Activated naive CD4-positive, alpha-beta T cell treated with anti-CD3 and anti-CD28 coated beads for 36 hours (primary cell): ENCODE measurements at places on chromosomes 4 and X. TPM values are rescaled to one million over a fixed set of nuclear protein-coding genes. Genes with fewer than 3 reads are reported as not detected.
A peak's percentile ranks its signal among the peaks of the same experiment; 100 is the strongest.

DNA sequence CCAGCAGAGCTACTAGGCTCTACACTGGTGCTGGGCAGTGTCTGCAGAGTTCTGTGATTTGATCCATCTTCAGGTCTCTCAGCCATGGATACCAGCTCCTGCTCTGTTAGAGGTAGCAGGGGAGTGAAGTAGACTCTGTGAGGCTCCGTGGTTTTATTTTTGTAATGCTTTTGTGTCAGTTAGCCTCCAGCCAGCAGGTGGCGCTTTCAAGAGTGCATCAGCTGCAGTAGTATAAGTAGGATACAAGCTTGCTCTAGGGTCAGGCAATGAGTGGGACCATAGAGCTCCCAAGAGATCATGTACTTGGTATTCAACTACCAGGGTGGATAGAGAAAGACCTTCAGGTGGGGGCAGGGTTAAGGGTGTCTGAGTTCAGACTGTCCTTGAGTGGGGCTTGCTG is 362.5 kb upstream of the TRAM1L1 start:
- H3K36me3 ChIP-seq: no peaks in the 10 kb centered on the region
- peak; percentile 31 for DNase-seq
- no peak overlapping the region for H3K4me3 ChIP-seq
- H3K27me3 ChIP-seq: peaks cover 2% of the 10 kb centered on the region
- H3K27ac ChIP-seq: no peak overlapping the region

DNA sequence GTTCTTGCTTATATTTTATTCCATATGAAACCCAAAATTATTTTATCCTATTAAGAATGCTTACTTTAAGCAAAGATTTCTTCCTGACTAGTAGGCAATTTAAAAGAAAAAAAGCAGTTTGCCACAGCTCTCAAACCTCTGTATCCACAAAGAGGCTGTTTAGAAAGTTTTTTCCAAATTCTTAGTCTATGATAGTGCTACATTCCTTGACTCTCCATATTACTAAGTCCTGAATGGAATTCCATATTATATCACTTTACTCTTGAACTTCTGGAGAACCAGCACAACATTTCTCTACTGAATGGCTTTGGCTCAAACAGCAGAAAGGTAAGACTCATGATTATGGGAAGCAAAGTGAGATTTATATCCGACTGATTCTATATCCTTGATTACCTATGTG is 8.3 kb downstream of the SLC10A6 start:
- no peaks in the 10 kb centered on the region for H3K27me3 ChIP-seq
- no peak overlapping the region for H3K27ac ChIP-seq
- H3K4me3 ChIP-seq: no peak overlapping the region
- DNase-seq: no peak
- no peaks in the 10 kb centered on the region for H3K36me3 ChIP-seq
- H3K4me1 ChIP-seq: no peaks in the 10 kb centered on the region

DNA sequence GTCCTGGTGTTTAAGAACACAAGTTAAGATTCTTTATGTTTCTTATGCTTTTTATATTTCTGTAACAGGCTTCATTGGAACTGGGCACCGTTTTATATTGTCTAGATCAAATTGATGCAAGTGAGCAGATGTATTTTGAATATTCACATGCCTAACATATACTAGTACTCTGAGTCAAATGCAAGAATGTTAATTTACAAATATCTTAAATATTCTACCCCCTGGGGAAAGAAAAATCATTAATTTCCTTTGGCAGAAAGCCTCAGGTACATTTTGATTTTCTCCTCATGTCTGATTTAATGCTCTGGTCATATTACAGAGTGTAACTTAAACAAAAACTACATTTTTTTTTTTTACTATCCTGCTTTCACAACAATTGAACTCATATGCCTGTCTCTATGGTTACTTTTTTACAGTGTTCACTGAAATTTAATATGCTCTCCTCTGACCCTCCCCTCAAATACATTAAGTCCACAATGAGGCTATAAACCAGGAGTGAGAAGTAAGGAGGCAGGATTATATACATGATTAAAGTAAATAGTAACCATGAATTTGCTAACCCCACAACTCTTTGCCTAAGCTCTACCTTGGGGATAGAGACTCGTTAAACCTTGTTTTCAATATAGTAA is 2.4 kb upstream of the NSUN7 start:
- H3K27ac ChIP-seq: no peak overlapping the region
- H3K4me1 ChIP-seq: peaks cover 4% of the 10 kb centered on the region
- no peaks in the 10 kb centered on the region for H3K36me3 ChIP-seq
- DNase-seq: no peak

DNA sequence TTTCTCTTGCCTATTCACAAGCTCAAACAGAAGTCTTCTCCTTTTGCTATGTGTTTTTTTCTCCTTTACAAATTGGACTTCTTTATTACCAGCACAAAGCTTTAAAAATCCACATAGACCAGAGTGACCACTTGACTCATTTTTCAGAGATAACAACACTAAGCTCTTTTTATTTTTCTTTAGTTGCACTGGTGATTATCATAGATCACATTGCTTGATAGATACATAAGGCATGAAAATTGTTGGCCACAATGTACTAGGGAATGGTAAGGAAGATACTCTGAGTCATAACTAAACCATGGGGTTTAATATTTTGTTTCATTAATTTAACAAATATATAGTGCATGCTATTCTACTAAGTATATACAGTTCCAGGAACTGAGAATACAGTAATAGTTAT is 159.0 kb downstream of the GASK1B start:
- no peaks in the 10 kb centered on the region for H3K36me3 ChIP-seq
- H3K4me3 ChIP-seq: no peak overlapping the region
- H3K27me3 ChIP-seq: peaks cover 3% of the 10 kb centered on the region
- no peaks in the 10 kb centered on the region for H3K4me1 ChIP-seq
- no peak for DNase-seq

DNA sequence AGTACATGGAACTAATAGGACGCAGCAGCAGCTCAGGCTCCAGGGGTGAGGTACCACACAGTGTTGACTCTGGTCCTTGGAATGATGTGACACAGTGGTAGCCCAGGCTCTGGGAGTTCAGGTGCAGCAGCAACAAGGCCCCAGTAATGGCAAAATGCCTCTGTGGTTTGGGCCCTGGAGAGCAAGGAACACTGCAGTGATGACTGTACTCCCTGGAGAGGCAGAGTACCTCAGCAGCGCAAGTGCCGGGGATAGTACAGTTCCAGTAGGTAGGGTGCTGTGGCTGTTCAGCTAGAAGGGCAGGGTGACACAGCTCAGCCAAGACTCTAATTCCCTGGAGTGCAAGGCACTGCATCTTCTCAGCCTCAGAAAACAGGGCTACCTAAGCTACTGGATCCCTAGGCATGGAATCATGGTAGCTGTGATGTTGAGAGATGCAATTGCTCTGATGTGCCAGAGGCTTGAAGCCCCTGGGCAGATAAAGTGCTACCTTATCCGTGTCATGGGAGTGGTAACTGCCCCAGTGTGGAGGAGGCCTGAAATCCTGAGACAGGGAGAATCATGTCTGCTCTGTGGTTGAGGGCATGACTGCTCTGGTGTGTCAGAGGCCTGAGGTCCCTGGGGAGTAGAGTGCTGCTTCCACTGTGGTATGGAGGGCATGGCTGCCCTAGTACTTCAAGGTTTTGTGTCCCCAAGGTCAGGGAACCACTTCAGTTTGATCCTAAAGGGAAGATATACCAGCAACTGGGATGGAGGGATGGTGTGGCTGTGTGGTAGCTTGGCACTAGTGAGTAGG is 55.2 kb downstream of the AREG start:
- peaks cover 28% of the 10 kb centered on the region for H3K27me3 ChIP-seq
- no peaks in the 10 kb centered on the region for H3K36me3 ChIP-seq
- no peak overlapping the region for H3K27ac ChIP-seq
- no peak for DNase-seq

GRCh38 chrX:53445977-53446376 is 11.8 kb upstream of the HSD17B10 start:
- peaks cover 5% of the 10 kb centered on the region for H3K4me1 ChIP-seq
- peak; percentile 68 for DNase-seq
- H3K27ac ChIP-seq: no peak overlapping the region
- H3K4me3 ChIP-seq: no peak overlapping the region
- H3K27me3 ChIP-seq: no peaks in the 10 kb centered on the region

- H3K27me3 ChIP-seq: no peaks in the 10 kb centered on the region
- no peaks in the 10 kb centered on the region for H3K36me3 ChIP-seq
- no peak overlapping the region for H3K4me3 ChIP-seq
- DNase-seq: no peak
These were observed 93.9 kb downstream of the FAM53A start for GRCh38 chr4:1590244-1590643.

GRCh38 chrX:98350940-98351339 is 1467.2 kb downstream of the RPA4 start:
- no peaks in the 10 kb centered on the region for H3K27me3 ChIP-seq

The TLR3 gene
- not detected for total RNA-seq

The POU4F2 gene
- not detected for total RNA-seq

The FGF5 gene
- not detected for total RNA-seq

The FAM184B gene
- total RNA-seq: not detected
